ENCODE measurements at places on chromosomes 3 and 15.

DNA sequence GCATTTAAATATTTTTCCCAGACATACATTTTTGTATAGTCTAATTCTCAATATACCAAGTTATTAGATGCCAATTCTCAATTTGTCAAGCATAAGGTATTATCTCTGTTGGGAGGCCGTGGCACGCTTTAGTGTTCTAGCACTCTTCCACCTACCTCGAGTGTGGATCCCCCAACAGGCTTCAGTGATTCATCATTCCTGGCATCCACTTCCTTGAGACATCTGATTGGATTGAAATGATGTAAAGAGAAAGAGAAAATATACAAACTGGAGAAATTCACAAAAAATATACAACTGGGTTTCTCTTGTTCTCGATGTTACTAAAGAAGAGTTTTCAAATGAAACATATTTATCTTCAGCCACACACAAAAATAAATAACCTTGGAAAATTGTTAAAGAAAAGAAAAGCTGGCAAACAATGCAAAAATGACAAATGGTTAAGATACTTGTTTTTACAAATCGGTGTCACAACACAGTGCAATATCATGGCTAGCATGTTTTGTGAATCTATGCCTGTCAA, 218.0 kb upstream of the CDIN1 start:
- DNase-seq = peak; percentile 63

GRCh38 chr3:69719587-69720122, 19.6 kb upstream of the MITF start:
- no peak for DNase-seq

DNA sequence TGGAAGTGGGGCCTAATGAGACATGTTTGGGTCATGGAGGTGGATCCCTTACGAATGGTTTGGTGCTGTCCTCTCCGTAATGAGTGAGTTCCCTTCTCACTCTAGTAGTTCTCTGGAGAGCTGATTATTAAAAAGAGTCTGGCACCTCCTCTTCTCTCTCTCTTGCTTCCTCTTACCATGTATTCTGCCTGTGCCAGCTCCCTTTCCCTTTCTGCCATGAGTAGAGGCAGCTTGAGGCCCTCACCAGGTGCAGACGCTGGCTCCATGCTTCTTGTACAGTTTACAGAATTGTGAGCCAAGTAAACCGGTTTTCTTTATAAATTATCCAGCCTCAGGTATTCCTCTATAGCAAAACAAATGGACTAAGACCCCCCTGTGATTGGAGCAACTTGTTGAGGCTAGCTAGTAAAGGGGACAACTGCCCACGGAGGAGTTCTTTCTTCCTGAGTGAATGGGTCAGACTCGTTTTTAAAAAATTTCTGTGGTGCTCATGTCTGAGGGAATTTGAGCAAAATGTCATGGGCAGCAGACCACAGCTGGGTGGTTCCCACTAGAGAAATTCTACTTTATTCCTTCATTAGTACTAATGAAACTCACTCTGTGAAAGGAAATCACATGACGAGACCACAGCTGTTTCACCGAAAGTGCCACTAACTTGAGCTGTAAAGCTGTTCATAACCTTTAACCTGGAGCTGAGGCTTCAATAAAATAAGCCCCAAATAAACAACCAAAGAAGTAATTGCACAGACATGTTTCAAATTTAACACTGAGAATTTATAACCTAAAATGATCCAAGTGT, 210.0 kb downstream of the NFKBIZ start:
- DNase-seq = no peak

DNA sequence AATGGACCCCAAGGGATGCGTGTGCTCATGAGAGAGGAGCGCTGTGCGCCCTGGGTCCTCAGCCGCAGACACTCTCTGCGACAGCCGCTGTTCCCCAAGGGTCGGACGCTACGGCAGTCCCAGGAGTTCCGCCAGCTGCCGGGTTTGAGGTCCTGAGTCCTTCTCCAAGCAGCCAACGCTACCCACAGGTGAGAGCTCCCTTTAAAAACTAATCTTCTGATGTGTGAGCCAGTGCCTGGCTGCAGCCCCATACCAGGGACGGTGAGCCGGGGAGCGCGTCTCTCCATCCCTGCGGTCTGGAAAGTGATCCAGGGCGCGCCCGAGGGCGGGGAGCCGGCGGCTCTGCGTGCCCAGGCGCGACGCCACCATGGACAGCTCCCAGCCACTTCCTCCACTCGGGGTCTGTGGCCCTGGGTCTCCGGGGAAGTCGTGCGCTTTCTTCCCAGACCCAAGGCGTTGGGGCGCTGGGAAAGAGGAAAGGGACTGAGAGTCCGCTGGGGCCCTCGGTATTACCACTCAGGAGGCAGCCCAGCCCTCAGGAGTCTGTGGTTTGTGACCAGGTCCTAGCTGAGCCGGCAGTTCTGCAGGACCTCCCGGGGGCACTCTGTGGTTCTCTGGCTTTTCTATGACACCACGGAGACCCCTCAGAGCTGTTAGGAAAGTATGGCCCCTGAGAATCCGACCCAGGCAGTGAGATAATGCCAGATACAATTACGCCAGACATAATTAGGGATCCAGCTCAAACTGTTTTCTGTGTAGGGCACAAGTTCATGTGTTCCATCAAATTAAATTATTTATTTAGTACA, 1.4 kb downstream of the CEMIP start:
- peak; percentile 51 for DNase-seq

DNA sequence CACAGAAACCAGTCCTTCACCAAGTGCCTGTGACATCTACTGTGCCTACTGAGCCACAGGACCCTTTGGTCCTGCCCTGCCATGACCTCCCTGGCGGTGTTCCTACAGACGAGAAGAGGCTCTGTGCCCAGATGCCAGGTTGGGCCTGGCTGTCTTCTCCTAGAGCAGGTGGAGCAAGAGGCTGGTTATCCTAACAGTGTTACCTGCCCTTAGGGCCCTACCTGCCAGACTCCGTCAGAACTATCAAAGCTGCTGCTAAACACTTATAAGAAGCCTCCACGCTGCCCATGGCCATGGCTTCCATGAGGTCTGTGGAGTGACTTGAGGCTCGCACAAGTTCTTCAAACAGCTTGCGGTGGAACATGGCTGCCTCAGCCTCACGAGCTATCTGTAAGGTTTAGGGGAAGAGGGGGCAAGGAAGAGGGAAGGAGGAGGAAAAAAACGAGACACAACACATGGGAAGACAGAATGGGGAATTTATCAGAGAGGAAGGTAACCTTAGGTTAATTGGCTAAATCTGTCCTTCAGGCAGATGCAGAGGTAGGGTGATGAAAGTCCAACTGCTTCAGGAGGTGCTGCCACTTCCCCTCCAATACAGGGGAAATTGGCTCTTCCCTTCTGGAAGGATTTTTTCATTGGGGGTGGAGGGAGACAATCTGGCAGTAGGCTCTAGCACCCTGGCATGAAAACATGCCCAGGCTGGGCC, 5.4 kb upstream of the GRAMD2A start:
- DNase-seq = no peak

DNA sequence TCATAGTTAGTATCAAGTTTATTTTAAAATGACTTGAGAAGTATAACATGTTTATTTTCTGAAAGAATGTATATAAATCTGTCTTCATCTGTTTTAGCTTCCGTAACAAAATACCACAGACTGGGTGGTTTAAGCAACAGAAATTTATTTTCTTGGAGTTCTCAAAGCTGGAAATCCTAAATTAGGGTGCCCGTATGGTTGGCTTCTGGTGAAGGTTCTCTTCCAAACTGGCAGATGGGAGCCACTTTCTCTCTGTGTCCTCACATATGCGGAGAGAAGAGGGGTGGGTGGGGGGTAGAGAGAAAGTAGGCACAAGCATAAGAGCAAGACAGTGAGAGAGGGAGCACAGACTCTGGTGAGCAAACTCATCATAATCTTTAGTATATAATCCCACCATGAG, 142.3 kb downstream of the ZIC1 start:
- no peak for DNase-seq

DNA sequence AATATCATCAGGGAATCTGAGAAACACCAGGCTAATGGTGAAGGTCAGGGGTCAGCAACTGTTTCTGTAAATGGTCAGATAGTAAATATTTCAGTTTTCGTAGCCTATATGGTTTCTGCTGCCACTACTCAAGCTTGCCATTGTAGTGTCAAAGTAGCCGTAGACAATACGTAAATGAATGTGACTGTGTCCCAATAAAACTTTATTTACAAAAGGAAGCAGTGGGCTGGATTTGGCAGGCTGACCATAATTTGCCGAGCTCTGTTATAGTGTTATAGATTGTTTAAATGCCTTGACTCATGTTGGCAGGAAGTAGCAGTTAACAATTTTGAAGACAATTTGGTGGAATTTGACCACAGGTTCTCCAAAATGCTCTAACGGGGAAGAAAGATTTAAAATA, 548.2 kb downstream of the FOXP1 start:
- DNase-seq = peak; percentile 45

- DNase-seq = peak; percentile 91
Measured at GRCh38 chr15:68277603-68278344, at the start of gene FEM1B. Gene FEM1B (plus strand): TSS chr15:68277745. CDS start chr15:68278418, 673 bp downstream.

DNA sequence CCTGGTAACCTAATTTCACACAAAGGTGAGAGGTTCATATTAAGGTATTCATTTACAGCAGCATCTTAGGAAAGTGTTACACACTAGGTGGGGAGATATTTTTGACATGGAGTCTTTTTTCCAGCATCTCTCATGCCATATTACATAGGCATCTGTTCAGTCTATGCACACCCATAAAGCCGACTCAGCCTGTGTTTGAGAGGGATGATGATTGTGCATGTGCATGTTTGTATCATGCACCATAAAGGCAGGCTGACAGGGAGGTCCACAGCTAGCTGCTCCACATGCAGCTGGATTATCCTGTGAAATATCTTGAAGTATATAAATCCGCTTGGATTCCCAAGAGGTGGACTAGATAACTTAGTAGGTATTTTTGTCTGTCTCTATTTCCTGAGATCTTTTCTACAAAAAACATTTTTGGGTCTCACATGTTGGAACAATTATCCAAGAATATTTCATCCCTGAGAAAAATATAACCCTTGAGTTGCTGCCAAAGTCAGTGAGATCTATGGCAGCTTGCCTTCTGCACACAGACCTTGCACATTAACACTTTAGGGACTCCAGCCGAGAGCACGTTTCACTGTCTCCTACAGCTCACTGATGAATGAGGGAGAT, 288.4 kb upstream of the DPH6 start:
- DNase-seq = no peak

DNA sequence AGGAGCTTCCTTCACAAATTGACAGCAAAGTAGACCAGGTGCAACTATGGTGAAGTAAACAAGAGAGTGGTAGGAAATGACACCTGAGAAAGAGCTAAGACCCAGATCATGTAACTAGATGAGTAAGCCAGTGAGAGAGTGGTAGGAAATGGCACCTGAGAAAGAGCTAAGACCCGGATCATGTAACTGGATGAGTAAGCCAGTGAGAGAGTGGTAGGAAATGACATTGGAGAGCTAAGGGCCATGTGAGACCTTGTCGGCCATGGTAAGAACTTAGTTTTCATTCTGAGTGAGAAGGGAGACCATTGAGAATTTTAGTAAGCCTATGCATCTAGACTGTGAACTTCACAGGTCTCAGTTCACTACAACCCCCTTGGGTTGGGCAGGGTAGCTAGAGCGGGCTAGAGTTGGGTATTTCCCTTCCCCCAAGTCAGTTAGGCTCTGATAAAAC, 5.4 kb upstream of the SENP7 start:
- DNase-seq = peak; percentile 22

DNA sequence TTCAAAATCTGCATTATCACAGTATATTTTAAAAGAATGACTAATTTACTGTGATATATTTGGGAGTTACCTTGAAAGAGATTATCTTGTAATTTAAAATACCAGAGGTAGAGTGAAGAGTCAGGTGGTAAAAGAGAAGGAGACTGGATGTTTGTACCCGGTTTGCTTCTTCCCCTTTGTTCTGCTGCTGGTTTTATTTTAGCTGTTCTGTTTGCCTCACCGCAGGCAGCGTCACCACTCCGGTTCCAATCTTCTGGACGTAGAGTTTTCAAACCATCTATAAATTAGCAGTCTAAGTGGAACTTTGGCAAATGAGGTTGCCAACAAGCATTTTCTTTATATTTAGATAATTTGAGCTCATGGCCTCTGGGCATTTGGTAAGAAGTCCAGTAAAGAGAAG, 38.2 kb downstream of the PPARG start:
- no peak for DNase-seq

GRCh38 chr15:87981969-87982368, 274.6 kb downstream of the NTRK3 start:
- no peak for DNase-seq

DNA sequence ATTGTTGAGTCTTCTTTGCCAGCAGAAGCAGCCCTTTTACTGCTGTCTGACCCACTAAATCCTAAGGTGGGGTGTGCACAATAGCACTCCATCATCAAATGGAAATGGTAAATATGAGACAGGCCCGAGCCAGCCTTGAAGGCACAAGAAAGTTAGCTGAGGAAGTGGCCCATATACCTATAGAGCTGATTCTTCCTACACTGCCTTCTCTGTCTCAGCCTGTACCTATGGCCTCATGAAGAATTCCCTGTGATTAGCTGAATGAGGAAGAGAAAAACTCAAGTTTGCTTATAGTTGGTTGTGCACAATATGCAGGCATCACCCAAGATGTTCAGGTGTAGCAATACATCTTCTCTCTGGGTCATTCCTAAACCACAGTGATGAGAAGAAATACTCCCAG, 31.7 kb upstream of the XCR1 start:
- no peak for DNase-seq

All from fibroblast of mammary gland (primary cell).